ENCODE measurements at places on chromosomes 11 and 22.

GRCh38 chr11:46452918-46453517 lies 61.4 kb upstream of the CHRM4 start:
- DNase-seq: no peak

- DNase-seq: peak; percentile 66
These were observed 3.2 kb upstream of the STK33 start for GRCh38 chr11:8597182-8597581.

DNA sequence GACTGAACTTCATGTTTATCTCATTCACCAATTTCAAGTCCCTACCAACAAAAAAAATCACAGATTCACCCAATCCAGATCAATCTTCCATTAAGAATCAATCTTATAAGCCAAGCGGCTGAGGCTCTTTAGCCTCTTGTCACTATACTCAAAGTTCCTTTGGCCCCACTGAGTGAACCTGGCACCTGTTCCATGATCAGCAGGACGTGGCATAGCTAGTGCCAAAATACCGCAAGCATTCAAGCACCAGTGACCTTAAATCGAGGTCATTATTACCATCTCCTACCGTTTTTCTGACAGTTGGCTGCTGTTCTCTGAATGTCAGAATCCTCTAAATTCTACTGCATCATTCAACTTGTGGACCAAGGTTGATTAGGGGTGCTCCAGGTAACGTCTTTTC lies 141.2 kb downstream of the CADM1 start:
- no peak for DNase-seq

- DNase-seq: no peak
These were observed 1.1 kb downstream of the DPF2 start for GRCh38 chr11:65334696-65335295.

GRCh38 chr11:65899356-65900124 lies 648 bp downstream of the FOSL1 start:
- DNase-seq: peak; percentile 77

GRCh38 chr22:30970356-30970746 lies 1.3 kb downstream of the TUG1 start:
- no peak for DNase-seq

GRCh38 chr11:7688238-7688826 lies 15.0 kb upstream of the CYB5R2 start:
- DNase-seq: peak; percentile 68

- no peak for DNase-seq
These were observed 32.6 kb downstream of the KIAA0930 start for GRCh38 chr22:45207981-45208664.

DNA sequence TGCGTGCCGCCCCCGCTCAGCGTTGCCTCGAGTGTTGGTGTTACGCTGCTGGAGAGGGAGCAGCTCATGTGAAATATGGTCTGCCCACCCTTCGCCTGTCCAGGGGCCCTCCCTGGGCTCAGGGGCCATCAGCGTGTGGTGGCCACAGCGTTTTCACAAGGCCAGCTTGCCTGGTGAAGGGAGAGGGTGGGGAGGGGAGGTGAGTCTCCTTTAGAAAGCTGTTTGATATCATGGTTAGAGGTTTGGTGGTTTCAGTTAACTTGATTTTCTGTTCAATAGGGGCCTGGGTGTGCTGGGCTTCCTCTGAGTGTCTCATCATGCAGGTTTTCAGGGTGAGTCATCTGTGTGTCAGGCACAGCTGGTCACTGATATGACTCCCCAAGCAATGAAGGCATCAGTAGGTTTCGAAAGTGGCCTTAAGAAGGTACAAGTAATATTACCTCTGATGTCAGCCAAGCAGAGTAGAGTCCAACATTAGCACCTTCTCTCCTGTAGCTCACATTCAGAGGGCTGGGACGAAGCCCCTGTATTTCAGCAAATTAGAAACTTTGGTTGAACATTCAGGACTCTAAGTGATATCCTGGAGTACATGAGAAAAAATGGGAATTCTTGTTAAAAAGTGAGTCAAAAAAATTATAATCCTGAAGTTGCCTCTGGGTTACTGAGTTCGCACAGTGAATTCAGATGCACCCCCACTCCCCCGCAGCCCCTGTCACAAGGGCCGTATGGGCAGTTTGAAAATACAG lies 172.5 kb downstream of the TBC1D22A start:
- DNase-seq: peak; percentile 88

GRCh38 chr22:37892566-37893335 lies 13.3 kb upstream of the MICALL1 start:
- DNase-seq: no peak

DNA sequence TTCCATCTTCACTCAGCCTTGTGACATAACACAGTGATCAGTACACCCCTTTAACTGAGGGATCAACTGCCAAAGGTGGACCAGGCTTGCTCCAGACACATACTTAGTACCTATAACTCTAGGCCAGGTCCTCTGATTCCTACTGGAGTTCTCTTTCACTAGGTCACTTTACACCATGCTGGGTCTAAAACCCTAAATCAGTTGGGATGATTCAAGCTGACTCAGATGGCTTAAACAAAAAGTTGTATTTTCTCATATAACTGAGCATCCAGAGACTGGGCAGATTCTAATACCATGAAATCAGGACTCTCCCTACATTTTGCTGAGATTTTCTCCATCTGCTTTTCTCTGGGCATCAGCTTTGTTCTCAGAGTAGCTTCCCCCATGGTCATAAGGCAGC lies 26.0 kb upstream of the FLI1 start:
- DNase-seq: no peak

DNA sequence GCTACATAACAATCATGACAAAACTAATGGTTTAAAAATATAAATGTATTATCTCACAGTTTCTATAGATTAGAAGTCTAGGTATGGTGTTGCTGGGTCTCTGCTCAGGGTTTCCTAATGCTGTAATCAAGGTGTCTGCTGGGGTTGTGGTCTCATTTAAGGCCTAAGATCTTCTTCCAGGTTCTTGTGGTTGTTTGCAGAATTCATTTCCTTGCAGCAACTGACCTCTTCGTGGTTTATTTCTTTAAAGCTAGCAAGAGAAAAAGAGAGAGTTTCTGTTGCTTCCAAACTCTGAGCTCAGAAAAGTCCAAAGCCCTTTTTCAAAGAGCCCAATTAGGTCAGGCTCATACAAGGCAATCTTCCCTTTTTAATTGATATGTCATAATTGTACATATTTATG lies 452.7 kb upstream of the CCDC179 start:
- DNase-seq: no peak

DNA sequence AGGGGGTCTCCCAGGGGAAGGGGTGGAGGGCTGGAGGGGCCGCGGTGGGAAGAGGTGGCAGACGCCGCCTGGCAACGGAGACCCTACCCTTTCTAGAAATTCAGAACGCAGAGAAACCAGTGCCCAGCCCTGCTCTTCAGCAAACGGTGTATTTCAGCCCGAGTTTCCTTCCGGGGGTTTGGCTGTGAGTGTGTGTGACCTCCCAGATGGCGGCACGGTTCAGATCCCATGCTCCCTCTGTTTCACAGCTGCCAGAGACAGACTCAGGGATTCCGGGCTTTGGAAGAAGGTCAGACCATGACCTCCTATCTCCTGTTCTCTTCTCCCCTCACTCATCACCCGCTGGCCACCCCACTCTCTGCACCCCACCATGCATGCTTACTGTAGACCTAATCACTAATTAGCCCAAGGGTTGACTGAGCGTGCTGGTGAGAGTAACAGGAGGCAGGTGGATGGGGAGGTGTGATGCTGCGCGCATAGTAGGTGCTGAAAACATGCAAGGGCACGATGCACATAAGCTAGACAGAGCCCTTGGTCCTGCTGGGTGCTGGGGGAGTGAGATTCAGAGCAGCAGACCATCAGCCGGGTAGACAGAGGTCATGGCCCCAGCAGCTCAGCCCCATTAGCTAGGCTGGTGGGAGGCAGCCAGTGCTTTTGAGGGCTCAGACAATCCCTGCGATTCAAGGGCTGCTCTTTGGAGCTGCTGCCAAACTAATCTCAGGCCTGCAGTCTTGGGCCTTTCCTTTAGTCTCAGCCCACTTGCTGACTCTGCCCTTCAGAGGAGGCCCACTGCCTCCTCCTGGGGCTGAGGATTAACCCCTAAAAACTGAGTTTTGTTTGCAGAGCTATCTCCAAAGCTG lies 256.5 kb upstream of the CADM1 start:
- peak; percentile 11 for DNase-seq

DNA sequence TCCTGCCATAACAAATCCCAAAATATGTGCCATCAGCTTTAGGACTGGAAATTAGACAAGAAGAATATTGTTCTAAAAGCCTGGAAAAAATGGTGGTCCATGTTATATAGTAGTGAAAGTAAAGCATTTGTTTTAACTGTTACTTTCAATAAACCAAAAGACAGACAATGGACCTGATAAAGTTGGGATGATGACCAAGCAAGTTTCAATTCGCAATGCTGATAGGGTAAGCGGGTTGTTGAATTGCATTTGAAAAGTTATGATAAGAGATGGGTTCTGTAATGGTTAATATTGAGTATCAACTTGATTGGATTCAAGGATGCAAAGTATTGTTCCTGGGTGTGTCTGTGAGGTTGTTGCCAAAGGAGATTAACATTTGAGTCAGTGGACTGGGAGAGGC lies 131.9 kb upstream of the ZC3H12C start:
- DNase-seq: no peak

- no peak for DNase-seq
These were observed 32.8 kb downstream of the NRXN2 start for GRCh38 chr11:64690235-64690634.

GRCh38 chr11:95650276-95650675 lies 139.3 kb downstream of the FAM76B start:
- DNase-seq: no peak

GRCh38 chr11:75767228-75767572 lies 1.4 kb upstream of the DGAT2 start:
- no peak for DNase-seq

- peak; percentile 96 for DNase-seq
These were observed 36.6 kb downstream of the APOL3 start for GRCh38 chr22:36123673-36124630.

DNA sequence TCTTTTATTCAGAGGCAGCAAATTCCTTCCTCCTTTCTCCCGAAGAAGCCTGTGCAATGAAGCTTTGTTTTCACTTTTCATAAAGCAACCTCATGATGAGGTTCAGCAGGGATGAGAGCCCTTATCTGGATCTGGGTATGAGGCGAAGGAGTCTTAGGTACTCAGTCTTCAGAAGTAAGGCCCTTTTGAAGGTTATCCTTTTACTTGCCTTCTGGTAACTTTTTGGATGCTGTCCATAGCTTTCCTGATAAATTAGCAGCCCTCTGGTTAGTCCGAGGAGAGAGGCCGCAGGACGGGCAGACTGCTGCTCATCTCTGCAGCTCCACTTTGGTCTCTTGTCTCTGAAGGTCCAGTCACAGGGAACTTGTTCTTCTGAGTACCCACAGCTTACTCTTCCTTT lies 1.1 kb downstream of the TRIM22 start:
- DNase-seq: peak; percentile 38

- DNase-seq: no peak
These were observed 16.8 kb downstream of the CRY2 start for GRCh38 chr11:45864041-45864440.

DNA sequence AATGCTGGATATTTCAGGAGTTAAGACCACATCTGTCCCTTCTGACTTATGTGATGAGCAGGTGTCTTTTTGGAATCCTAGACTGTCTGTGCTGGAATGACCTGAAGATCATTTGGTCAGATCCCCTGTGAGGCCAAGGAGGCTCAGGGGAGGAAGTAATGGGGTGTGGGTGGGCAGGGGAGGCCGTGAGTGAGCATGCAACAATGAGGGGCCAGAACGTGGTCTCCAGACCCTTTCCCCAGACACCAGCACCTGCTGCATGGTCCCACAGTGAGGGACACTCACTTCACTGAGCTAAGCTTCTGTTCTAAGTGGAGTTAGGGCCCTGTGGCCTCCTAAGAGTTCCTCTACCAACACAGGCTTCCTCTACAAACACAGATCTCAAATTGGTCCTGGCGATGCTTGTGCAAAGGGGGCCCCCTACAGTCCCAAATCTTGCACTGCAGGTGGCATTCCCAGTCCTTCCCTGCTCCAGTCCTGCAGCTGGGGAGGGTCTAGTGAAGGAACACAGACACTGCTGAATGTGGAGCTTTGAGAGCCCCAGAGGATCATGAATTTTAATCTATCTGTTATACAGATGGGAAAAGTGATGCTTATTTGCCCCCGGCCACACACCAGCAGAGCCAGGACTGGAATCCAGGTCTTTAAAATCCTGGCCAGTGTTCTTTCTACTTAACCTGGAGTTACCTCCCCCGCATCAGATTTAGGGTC lies 7.4 kb downstream of the USP2 start:
- peak; percentile 80 for DNase-seq

Measured in AG08395 (cell line).